ENCODE measurements at places on chromosomes 11 and 22. TPM values are rescaled to one million over a fixed set of nuclear protein-coding genes. Genes with fewer than 3 reads are reported as not detected.
A peak's percentile ranks its signal among the peaks of the same experiment; 100 is the strongest.

- no peak for DNase-seq
These were observed 44.2 kb downstream of the SYTL2 start for GRCh38 chr11:85766721-85767161.

Gene MTA2
- 55.4 TPM for total RNA-seq

Gene GLYATL2
- total RNA-seq = not detected

GRCh38 chr11:116328391-116328790 is 444.4 kb downstream of the BUD13 start:
- DNase-seq = no peak

- DNase-seq = no peak
These were observed 21.9 kb upstream of the NFRKB start for GRCh38 chr11:129917231-129917630.

DNA sequence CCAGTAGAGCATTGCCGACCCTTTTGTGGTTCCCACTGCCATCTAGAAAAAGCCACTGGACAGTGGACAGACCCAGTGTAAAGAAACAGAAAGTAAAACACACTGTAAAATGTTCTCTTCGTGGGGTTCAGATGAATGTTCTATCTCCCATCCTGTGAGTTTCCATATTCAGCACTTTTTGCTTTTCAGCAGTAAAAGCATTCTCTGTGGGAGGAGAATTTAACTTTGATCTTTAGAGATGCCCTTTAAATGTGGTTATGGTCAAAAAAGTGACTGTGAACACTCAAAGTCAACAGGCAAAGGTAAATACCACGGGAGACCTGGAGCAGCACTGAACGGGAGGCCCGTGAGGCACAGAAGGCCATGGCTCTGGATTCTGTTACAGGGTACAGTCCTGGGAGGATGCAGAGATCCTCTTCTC is 53.9 kb downstream of the FLI1 start:
- no peak for DNase-seq

DNA sequence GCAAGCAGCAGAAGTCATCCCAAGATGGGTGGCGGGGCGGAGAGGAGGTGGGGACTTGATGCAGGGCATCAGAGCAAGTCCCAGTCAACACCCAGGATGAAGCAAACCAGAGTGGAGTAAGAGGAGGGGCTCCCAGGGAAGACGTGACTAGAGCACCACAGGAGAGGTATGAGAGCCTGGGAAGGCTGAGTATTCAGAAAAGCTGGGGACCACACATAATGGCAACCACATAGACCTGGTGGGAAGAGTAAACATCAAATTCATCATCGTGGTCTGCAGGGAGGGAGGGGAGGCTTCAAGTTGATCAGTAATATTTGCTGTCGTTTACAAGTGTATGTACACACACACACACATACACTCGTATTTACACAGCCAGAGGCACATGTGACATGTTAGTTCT is 60.7 kb upstream of the CLTCL1 start:
- no peak for DNase-seq

- no peak for DNase-seq
These were observed 16.0 kb downstream of the PANX1 start for GRCh38 chr11:94144664-94145063.

DNA sequence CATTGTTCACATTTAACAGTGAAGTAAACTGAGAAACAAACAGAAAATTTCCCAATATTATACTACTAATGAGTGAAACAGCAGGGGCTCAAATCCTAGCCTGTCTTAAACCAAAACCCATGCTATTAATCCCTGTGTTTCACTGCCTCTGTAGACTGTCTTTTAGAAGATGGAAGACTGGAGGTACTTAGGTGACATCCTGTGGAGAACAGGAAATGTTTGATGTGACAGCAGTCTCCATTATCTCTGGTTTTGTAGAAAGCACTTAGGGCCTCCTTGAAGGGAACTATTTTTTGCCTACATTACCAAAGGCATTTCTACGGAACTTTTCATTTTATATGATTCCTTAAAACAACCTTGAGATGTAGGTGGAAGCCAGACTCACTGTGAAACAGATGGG is 288.1 kb upstream of the SORL1-AS1 start:
- DNase-seq = no peak

GRCh38 chr11:128956401-128957201 is 13.9 kb upstream of the TP53AIP1 start:
- DNase-seq = peak; percentile 82

GRCh38 chr11:29024386-29024785 is 916.2 kb downstream of the METTL15 start:
- no peak for DNase-seq

DNA sequence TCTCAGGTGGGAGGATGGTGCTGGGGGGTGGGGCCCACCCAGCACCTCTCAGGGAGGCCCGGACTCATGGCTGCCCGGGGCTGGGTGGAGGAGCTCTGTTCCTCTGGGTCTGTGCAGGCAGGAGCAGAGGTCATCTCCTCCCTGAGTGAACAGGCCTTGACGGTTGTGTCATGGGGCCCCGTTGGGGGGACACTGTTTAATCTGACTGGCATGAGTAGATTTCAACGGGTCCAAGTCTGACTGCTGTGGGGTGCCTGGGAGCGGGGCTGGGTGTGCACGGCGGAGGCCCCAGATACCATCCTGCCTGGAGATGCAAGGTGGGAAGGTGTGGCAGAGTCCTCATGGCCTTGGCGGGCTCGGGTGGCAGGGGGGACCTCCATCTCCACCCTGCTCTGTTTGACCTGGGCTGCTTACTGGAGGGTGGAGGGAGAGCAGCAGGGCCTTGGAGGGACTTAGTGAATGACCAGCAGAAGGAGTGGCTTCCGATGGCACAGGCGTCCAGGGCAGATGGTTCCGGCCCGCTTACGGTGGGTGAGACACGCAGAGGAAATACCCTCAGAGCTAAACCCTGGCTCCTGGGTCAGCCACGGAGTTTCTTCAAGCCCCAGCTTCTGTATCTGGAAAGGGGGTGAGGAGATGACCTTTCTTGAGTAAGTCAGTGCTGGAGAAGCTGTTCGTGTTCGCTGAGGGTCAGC is 48.7 kb downstream of the SMIM38 start:
- no peak for DNase-seq

- DNase-seq = peak; percentile 7
These were observed 859 bp upstream of the ACCS start for GRCh38 chr11:44065161-44065661.

GRCh38 chr11:100072131-100072530 is 615.0 kb upstream of the ARHGAP42 start:
- no peak for DNase-seq

Gene PRMT3
- 51.6 TPM for total RNA-seq

- no peak for DNase-seq
These were observed 24.6 kb downstream of the IGF2 start for GRCh38 chr11:2114430-2115241.

DNA sequence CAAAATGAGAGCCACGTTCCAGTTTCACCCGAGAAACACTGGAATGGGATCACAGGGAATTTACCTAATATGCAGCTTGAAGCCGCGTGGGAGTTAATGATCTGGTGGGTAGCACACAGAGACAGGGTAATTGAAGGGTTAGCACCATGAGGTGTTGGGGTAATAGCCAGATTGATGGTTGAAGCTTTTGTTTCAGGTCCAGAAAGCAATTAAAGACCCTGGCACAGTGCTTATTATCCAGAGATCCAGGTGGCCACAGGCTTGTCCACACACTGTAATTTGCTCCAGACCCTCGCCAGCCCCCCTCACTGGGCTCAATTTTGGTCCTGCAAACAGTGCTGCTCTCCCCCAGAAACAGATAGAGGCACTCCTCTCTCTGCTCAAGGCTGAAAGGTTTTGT is 282.5 kb upstream of the ISX start:
- no peak for DNase-seq

DNA sequence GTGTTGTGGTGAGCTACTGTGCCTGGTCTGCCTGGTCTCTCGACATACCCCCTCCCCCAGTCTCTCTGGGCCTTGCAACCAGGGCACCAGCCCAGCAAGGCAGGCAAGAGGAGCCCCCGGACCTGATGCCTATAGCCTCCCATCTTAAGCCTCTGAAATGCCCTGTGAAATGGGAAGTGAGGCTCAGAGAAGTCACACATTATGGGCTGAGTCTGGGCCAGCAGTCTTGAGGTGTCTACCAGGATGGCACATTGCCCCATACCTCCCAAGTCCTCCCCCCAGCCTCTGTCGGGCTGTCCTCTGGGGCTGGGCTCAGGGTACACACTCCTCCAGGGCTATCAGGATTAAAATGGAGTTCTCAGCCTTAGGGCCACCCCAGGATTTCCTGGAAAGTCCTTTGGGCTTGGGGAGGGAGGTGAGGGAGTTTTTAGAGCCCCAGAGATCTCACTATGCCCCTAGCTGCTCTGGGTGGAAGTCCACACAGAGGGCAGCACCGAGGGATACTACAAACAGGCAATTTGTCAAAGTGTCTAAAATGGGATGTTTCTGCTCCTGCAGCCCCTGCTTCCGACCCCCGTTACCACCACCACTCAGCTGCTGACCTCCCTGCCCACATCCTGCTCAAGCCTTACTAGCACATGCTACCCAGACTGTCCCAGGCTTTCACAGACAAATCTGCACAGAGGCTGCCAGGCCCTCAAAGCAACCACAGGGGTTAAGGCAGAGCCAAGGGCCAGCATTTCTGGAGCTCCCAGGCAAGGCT is 3.1 kb upstream of the SH3BP1 start:
- DNase-seq = no peak

DNA sequence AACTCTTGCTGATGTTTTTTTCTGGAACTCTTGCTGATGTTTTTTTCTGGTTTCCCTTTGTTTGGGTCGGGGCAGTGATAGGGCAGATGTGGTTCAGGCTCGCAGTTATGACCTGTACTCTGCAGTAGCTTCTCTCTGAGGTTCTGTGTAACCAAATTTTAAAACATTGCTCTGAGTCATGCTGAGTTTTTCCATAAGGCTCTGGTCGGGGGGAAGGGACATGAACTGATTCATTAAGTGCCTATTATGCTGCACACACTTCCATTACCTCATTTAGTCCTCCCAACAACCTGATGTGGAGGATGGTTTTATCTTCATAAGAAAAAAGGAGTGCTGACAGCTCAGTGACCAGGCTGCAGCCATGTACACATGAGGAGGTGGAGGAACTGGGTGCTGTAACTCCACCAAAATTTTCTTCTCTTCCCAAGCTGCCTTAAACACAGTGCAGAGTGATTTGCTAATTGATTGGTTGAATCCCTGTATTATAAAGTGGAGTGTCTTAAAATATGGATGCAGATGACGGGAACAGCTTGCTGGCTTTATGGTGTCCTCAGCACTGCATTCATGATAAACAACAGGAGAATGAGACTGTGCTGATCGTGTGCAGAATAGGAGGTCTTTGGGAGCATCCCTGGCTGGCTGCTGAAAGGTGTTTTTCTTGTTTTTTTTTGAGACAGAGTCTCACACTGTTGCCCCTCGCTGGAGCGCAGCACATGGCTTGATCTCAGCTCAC is 19.1 kb downstream of the TNRC6B start:
- DNase-seq = no peak

DNA sequence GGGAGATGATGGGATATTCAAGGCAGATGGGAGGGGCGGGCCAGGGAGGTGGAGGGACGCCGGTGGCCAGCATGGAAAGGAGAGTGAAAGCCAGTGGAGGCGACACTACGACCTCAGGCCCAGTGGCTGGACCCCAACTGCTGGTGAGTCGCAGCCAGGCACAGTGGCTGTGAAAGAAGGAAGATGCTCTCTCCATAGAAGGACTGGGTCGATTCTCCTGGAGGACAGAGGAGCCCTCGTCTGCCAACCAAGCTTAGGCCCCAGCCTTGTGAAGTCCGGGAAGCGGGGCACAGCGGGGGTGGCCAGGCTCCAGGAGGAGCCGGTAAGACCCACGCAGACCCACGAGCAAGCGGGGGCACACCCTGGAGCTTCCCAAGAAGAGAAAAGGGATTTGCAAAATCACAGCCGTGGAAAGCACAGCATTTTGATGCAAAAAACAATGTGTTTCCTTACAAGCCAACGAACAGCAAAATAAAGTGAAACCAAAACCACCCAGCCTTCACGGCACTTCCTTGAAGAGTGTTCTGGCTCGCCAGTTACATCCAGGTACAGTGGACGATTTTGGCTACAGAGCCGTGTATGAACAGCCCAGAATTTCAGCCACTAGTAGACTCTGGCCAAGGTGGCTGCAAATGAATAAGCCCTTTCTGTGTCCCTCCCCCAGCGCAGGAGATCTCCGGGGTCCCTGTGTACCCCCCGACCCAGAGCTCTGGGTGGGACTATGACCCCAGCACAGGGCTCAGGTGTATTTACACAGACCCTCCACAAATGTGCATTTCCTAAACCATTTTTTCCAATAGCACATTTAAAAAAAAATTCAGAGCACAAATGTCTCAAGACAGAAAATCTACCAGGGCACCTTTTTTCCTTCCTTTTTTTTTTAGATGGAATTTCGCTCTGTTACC is 96.9 kb downstream of the TRMU start:
- no peak for DNase-seq

DNA sequence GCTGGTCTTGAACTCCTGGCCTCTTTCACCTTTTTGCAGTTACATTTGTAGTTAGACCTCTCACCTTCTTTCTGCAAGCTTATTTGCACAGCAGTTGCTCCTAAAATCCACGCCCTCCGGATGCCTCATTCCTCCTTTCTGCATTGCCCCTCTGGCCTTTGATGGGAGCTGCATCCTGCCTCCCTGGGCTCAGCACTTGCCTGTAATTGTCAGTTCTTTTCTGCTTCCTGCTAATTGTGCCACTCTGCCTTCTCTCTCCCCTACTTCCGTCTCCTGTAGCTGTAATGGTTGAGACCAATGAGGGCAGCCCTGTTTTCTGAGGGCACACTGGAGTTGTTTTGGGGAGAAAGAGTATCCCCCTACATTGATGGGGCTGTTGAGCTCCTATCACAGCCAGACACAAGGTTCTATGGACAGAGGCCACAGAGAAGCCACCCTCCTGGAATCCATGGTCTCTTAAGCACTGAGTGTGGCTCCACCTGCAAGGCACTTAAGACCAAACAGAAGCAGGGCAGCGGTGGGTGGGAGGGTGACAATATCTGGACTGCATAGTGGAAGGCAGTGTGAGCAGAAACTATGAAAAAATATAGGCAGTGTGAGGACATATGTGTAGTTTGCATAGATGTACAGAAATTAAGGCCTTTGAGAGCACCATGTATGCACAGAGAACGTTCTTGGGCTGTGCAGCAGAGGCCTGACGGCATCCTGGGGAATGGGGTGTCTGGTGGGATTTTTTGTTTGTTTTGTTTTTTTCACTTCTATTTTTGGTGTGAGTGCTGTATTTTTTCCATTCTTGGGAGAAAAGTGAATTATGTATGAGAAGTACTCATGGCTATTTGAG is 30.5 kb downstream of the YDJC start:
- DNase-seq = no peak

- no peak for DNase-seq
These were observed 17.8 kb downstream of the PRR5 start for GRCh38 chr22:44719586-44720368.

GRCh38 chr22:34738661-34739400 is 327.1 kb upstream of the ISX start:
- DNase-seq = no peak

- no peak for DNase-seq
These were observed 30.9 kb downstream of the PARVA start for GRCh38 chr11:12408156-12408770.

Gene PGA3
- not detected for total RNA-seq

- no peak for DNase-seq
These were observed 12.3 kb downstream of the GUCD1 start for GRCh38 chr22:24542641-24543040.
